ENCODE measurements at places on chromosomes 1 and 21. TPM values are rescaled to one million over a fixed set of nuclear protein-coding genes. Genes with fewer than 3 reads are reported as not detected.

GRCh38 chr1:186326009-186326408 is 49.0 kb downstream of the TPR start:
- DNase-seq = no peak

DNA sequence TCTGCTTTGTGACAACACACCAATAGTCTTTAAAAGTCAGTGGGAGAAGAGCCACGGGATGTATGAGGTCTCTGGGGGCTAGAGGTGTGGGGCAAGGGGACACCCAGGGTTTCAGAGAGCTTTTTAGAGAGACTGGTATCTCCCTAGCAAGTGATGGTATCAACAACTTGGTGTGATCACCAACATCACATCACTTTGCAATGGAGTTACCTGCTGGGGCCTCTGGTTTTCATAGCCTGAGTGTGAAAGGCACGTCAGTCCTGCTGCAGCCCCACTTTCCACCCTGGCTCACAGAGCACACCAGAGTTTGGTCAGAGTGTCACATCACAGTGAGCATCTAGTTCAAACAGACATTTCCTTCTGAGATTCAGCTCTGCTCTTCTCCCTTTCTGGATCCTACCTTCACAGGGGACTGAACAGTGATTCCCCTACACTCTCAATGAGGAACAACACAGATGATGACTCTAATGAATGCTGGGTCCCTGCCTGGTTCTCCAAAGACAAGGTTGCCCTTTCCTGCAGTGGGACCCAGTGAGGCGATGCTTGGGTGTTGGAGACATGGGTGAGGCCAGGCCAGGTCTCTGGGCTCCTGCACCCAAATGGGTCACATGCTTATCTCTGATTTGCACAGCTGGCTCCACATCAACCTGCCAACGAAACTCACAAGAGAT is 2.0 kb upstream of the MAN1C1 start:
- DNase-seq = no peak

Gene ST6GALNAC5
- 2.0 TPM for total RNA-seq

DNA sequence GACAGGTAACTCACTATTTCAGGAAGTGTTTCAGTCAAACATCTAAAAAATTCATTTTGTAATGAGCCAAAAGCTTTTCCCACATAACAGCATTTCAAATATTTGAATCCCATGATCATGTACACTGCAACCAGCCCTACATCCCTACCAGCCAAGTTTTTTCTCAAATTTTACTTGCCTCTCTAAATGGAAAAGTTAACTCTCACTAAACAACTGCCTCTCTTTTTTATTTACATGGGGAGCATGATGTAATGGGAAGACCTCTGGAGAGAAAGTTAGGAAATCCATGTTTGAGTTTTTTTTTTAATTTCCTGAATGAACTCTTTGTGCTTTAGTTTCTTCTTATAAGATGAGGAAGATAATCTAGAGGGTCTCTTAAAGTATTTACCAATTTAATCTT is 70.5 kb downstream of the TTLL7 start:
- DNase-seq = no peak
